Suprapubic skin (tissue), 4 donors: ENCODE measurements at places on chromosomes 1 and 21.

- no peak for DNase-seq
These were observed 31.1 kb upstream of the CYP4B1 start for GRCh38 chr1:46767649-46768282.

DNA sequence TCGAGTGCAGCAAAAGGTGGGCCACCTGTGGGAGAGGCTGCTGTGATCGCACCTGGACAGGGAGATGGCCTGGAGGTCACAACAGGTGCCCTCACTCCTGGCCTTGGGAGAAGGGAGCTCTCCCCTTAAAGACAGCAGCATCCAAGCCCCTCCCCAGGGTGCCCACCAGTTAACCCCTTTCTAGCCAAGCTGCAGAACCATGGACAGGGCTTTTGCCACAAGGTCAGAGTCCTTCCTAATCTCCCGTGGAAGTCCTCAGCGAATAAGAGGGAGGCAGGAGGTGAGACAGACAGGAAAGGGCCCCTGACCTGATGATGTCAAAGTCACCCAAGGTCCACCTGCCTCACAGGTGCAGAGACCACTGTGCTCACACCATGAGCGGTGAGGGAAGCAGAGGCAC lies 1.7 kb downstream of the CNTN2 start:
- DNase-seq = no peak

GRCh38 chr1:194930132-194930531 lies 1678.1 kb downstream of the KCNT2 start:
- DNase-seq = no peak

GRCh38 chr1:29966526-29967045 lies 730.3 kb downstream of the PTPRU start:
- DNase-seq = no peak

GRCh38 chr1:193827516-193827915 lies 641.1 kb upstream of the B3GALT2 start:
- no peak for DNase-seq

- DNase-seq = no peak
These were observed 11.5 kb upstream of the C1orf198 start for GRCh38 chr1:230879778-230880177.

GRCh38 chr1:171873664-171874063 lies 32.4 kb downstream of the DNM3 start:
- DNase-seq = no peak

DNA sequence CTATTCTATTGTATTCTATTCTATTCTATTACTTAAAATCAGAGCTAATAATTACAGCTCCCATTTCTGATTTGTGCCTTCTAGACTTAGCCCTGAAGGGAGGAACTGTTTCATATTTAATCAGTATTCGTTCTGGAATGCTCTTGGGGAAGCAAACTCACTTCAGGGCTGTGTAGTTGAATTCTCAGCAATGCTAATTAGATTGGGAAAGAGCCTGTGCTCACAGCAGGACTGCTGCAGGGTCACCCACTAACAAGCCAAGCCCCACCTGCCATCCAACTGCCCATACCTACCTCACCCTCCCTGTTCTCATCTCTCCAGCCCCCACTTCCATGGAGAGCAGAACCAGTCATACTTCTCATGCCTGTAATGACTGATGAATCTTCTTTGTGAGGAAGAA lies 464.2 kb downstream of the PTPRU start:
- DNase-seq = no peak

GRCh38 chr1:156644146-156644545 lies 2.2 kb downstream of the BCAN start:
- DNase-seq = no peak

GRCh38 chr1:84972377-84972987 lies 24.4 kb downstream of the MCOLN2 start:
- no peak for DNase-seq

GRCh38 chr1:66452982-66453381 lies 81.0 kb upstream of the SGIP1 start:
- no peak for DNase-seq

- no peak for DNase-seq
These were observed 11.1 kb upstream of the RASSF5 start for GRCh38 chr1:206496131-206496793.

GRCh38 chr1:149993764-149994163 lies 16.8 kb downstream of the OTUD7B start:
- DNase-seq = no peak

GRCh38 chr1:225514671-225515081 lies 86.8 kb upstream of the LBR start:
- no peak for DNase-seq

DNA sequence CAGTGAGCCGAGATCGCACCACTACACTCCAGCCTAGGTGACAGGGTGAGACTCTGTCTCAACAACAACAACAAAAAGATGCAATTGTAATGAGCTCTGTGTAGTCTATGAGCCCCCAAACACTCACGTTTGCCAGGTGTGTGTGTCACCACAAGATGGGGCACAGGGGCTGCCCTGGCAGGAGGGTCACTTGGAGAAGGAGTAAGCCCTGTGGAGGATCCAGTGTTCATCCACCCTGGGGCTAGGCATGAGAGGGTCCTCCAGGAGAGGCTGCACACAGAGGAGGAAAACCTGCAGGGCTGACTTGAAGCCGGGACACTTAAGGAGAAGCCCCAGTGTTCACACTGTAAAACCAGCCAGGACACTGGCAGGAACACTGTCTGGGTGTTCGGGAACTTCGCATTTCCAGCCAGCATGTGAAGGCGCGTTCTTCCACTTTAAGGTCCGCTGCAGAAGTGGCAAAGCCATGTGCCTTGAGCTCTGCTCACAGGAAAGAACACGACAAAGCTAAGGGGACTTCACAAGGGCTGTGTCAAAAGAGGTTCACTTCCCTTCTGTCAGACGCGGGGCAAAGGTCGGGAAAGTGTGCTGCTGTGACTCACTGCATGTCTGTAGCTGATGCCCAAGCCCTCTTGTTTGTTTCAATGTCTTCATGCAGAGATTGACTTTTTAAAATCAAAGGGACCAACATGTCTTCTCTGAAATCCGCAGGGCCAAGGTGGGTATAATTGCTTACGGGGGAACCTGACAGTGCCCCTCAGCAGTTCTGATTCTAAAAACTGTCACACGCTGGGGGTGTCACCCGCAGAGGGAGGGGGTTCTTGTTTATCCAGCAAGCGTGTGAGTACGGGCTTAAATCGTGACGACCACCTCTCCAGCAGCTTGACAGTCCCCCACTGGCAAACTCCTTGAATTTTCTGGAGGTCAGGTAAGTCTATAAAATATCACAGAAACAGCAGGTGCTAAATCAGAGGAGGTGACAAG lies 102.8 kb downstream of the RIPK4 start:
- no peak for DNase-seq

DNA sequence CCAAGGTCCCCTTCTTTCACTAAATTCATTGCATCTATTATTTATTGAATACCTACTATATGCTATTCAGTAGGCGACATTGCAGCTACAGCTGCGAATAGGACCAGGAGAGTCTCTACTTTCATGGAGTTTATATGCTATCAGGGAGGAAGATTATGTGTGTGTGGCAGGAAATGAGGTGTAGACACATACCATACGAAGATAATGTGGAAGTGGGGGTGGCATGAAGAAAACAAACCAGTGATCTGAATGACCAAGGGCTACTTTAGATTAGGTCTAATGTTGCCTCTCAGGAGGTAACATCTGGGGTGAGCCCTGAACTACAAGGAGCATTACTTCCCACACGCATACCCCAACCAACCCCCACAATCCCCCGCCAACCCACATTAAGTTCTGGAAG lies 1.0 kb upstream of the PPIH start:
- no peak for DNase-seq

- DNase-seq = no peak
These were observed 221.0 kb upstream of the CSF3R start for GRCh38 chr1:36703526-36704208.

DNA sequence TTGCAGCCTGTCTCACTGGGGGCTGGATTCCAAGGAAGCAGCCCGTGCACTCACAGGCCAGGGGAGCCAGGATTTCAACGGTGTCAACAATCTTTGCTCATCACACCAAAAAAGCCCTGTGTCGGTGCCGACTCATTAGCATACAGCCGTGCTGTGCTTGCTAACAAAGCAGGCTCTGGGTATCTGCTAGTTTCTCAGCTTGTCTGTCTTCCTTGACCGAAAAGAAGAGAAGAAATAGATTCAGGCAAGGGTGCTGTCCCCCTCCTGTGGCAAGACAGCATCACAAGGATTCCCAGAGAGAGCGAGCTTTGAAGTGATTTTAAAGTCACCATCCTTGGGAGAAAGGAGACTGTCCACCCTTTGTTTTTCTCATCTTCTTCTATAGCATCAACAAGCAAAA lies 214.7 kb downstream of the SDCCAG8 start:
- no peak for DNase-seq

GRCh38 chr1:28416509-28417194 lies 47.1 kb downstream of the PHACTR4 start:
- DNase-seq = no peak

- DNase-seq = no peak
These were observed 61.8 kb upstream of the LRRC8D start for GRCh38 chr1:89759036-89759435.

DNA sequence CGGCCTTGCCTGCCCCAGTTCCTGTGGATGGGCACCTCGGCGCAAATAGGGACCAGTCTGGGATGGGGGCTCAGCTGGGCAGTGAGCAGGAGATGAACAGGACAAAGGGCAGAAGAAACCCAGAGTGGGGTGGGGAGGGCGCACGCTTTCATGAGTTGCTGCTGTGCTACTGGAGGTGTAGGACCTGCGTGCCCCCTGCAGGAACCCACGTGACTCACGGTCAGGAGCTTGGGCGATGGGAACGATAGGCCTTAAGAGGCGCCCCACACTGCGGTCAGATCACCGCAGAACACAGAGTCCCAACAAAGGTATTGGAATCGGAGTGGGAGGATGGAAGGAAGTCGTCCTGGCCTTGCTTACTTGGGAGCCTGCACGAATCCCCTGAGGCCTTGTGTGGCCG lies 17.2 kb downstream of the PRDM15 start:
- no peak for DNase-seq

DNA sequence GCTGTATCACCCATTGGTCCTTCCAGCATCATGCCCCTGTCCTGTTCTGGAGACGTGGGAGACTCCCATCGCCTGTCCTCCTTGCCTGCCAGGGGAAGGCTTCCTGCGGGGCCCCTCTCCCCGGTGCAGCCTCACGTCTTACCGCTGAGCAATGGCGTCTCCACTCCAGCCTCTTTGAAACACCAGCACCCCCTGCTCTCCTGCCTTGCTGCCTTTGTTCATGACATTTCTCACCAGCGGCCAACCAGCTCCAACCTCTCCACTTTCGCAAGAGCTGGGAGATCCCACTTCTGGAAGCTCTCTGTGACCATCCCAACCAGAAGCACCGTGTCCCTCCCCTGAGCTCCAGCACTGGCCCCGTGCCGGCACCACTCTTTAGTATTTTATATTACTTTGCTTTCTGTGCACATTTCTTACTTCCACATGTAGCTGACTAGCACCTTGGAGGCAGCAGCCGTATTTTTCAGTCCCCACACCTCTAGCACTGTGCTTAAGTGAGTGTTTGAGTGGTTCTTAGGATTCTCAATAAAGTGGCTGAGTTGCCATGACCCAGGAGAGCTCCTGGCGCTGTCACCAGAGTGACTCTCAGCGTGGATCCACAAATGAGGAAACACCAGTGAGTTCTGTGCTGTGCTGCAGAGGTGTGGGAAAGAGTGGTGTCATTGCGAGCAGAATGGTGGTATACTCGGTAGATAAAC lies 83.5 kb downstream of the ATP5PO start:
- no peak for DNase-seq

DNA sequence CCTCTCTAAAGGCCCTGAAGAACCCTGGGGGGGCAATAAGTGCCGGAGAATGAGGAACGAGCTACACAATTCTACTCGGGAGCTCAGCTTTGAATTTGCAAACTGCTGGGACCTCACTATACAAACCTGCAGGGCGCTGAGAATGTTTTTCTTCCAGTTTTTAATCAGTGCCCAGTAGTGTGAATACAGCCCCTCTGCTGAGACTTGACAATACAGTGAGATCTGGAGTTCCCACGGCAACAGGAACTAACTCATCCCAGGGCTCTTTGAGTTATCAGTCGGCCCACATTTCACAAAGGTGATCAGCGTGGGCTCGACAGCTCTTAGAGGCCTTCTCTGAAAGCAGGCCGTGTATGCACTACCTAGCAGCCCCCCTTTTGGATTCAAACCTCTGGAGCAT lies 41.7 kb downstream of the TMEM53 start:
- DNase-seq = no peak

DNA sequence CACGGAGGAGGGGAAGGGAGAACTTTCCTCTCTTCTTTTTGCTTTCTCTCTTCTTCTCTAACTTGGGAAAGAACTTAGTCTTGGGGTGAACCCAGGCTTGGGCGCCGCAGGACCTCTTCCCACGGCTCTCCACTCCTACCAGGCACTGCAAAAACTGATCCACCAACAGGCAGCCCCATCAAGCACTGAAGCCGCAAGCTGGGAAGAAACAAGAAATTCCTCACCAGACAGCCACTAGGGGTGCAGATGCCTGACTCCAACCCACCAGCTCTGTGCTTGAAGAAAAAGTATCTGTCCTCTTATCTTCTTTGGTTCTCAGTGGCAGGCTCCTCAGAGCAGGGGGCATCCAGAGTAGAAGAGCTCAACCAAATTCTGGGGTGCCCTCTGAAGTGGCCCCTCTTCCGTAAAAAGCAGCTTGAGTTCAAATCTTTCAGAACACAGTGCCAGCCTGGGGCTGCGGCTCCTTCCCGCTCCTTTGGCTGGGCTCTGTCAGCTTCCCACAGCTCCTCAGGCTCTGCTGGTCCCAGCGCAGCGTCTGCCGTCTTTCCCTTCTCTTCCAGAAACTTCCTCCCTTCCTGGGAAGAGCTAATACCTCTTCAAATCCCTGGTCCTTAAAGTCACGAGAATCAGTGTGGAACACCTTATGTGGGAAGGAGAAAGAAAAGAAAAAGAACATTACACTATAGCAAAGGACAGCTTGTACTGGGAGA lies 2.4 kb downstream of the SLC41A1 start:
- DNase-seq = no peak

DNA sequence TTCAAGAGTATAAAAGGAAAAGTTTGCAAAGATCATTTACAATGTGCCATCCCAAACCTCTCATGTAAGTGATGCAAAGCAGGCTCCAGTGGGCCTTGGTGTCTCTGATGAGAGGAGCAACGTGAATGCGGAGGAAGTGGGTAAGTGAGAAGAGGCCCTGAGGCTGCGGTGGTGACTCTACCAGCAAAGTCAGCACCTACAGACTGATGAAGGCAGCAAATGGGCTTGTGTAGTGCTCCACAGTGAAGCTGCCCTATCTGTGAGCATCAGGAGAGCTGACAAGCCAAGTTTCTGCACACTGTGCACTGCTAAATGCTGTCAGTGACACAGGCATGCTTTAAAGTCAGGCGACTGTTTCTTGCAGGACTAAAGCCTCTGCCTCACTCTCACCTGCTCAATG lies 15.6 kb upstream of the RAP1A start:
- DNase-seq = no peak

- peak; percentile 46 for DNase-seq
These were observed 2.3 kb downstream of the LHX9 start for GRCh38 chr1:197919346-197920066.
